ENCODE measurements at places on chromosomes 1 and 21.
A peak's percentile ranks its signal among the peaks of the same experiment; 100 is the strongest.

DNA sequence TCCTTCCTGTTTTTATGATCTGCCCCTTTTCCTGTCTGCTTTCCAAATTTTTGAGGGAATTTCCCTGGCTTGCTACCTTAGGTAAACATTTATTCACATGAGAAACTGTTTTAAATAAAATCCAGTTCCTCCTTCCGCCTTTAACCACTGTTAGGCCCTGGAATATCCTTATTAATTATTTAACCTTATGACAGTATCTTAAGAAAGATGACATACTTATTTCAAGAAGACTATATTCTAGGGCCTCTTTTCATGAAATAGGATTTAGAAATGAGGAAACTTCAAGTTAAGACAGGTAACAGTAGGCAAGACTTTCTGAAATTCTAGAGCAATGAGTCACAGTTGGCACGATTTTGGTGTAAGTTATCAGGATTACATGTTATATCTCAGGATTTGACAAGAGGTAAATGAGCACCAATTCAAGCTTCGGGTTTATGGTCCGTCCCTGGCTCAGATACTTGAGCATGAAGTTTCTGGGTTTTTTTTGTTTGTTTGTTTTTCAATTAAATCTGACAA lies 2.0 kb upstream of the TNFSF18 start:
- DNase-seq: no peak

DNA sequence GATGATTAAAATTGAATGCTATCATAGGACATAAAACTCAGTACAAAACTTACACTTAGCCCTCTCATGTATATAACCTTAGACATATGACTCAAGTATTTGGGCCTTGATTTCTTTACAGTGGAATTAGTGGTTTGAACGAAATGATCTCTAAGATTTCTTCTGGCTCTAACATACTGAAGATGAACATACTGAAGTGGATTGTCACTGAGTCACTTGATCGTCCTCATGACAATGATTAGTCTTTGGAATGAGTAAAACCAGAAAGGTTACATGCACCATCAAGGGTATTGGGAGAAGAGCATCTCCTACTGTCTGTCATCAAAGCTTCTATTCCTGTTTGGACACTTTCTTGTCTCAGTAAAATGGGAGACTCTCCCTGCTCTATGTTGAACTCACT lies 17.4 kb downstream of the FMN2 start:
- DNase-seq: no peak

- no peak for DNase-seq
Measured at GRCh38 chr1:206030191-206030590, 6.5 kb upstream of the CTSE start.

DNA sequence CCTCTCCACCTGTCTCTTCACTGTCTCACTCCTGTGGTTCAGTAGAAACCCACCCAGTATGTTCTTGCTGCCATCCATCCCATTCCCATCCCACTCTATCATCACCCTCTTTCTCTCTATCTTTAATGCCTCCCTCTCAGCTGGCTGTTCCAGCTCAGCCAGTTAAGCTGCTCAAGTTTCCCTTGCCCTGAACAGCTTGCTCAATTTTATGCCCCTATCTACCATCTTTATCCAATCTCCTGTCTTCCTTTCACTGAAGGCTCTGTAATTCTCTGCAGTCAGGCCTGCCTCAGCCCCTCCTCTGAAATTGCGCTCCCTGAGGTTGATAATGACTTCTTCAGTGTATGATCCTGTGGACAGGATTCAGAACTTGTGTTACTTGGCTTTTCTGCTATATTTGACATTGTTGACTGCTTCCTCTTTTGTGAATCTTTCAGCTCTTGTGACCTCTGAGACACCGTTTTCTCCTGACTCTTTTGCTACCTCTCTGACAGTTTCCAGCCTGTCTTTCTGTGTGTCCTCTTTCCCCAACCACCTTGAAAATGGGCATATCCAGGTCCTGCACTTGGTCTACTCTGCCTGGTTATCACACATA lies 13.9 kb upstream of the BCAR3 start:
- DNase-seq: no peak

DNA sequence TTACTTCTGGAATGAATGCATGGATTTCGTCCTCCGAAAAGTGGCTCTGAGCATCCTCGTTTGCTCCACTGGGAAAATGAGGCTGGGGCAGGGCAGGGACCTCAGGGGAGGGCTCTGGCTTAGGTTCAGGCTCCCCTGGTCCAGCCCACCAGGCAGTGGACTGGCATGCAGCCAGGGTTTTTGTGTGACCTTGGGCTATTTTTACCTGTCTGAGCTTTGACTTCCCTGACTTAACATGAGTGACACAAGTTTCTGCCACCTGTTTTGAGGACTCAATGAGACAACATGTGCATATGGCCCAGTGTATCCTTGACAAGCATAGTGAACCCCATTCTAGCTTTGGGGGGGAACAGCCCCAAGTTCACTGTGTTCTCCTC lies 32.6 kb upstream of the EDN2 start:
- DNase-seq: no peak

DNA sequence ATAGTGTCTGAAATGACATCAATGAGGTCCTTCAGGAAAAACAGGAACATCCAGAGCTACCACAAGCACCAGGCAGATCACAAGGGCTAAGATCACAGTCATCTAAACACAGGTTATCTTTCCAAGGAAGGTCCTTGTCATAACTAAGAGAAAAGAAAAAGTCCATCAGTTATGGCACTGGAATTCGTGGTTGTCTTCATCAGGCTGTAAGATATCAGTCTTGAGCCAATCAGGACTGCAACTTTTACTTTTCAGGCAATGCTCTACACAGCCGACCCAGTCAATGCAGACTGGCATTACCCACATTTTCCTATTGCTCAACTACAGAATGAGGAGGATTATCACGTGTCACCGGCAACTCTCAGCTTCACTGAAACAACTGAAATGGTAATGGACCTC lies 26.4 kb downstream of the SORT1 start:
- peak; percentile 63 for DNase-seq

- DNase-seq: no peak
Measured at GRCh38 chr1:154744352-154745035, 125.6 kb downstream of the KCNN3 start.
